Activated effector memory CD4-positive, alpha-beta T cell treated with Interleukin-2 at 50 U/mL for 16 hours (primary cell): ENCODE measurements at places on chromosomes 4 and X.

DNA sequence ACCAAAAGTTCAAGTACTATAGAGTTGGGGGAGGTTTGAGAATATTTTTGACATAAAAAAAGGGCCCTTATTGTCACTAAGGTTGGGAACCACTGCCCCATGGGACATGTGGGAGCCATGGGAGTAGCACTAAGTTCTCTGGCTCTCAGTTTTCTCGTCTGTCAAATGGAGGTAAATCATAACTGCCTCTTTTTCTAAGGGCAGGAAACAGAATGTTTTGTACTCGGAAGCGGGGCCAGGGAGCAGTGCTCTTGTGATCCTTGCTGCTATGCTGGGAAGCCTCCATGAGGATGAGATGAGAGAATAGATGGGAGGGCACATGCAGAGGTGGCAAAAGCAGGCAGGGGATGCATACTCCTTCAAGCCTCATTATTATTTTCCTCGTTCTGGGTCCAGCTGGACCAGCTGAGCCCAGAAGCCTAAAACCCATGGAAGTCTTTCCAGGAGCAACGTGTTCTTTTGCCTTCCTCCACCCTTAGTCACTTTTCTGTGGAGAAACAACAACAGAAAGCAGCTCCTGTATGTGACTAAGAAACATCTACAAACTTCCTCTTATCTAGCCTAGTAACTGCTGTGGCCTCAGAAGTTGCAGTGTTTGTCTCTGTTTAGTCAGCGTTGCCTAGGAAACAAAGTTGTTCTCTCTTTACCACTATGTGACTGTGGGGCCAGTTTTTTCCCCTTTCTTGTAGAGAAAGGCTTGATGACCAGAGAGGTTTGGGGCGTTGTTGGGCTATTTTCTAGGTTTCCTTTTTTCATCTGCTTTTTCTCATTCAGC is 64.8 kb downstream of the TSC22D3 start:
- no peak for DNase-seq

DNA sequence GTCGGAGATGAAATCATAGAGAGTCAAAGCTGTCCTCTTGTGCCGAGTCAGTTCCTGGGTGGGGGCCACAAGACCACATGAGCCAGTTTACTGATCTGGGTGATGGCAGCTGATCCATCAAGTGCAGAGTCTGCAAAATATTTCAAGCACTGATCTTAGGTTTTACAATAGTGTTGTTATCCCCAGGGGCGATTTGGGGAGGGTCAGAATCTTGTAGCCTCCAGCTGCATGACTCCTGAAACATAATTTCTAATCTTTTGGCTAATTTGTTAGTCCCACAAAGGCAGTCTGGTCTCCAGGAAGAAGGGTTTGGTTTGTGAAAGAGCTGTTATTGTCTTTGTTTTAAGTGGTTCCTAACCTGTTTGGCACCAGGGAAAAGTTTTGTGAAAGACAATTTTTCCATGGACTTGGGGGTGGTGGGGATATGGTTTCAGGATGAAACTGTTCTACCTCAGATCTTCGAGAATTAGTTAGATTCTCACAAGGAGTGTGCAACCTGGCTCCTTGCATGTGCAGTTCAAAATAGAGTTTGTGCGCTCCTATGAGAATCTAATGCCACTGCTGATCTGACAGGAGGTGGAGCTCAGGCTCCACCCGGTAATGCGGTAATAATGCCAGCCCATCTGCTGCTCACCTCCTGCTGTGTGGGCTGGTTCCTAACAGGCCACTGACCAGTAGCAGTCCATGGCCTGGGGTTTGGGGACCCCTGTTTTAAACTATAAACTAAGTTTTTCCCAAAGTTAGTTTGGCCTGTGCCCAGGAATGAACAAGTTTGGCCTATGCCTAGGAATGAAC is 29.2 kb downstream of the METAP1 start:
- no peak for DNase-seq

- DNase-seq = no peak
Observed at GRCh38 chr4:75287738-75288517, 226.3 kb downstream of the RCHY1 start.

GRCh38 chr4:187491959-187492358 is 503.6 kb upstream of the ZFP42 start:
- no peak for DNase-seq

GRCh38 chrX:11329021-11329420 is 35.8 kb downstream of the AMELX start:
- DNase-seq = no peak

GRCh38 chr4:525660-526059 is 26.6 kb downstream of the PIGG start:
- DNase-seq = no peak

- DNase-seq = no peak
Observed at GRCh38 chrX:133375615-133376340, 39.5 kb downstream of the GPC4 start.
